H1 (cell line): ENCODE measurements at places on chromosomes 3 and 15. TPM values are rescaled to one million over a fixed set of nuclear protein-coding genes. Genes with fewer than 3 reads are reported as not detected.

DNA sequence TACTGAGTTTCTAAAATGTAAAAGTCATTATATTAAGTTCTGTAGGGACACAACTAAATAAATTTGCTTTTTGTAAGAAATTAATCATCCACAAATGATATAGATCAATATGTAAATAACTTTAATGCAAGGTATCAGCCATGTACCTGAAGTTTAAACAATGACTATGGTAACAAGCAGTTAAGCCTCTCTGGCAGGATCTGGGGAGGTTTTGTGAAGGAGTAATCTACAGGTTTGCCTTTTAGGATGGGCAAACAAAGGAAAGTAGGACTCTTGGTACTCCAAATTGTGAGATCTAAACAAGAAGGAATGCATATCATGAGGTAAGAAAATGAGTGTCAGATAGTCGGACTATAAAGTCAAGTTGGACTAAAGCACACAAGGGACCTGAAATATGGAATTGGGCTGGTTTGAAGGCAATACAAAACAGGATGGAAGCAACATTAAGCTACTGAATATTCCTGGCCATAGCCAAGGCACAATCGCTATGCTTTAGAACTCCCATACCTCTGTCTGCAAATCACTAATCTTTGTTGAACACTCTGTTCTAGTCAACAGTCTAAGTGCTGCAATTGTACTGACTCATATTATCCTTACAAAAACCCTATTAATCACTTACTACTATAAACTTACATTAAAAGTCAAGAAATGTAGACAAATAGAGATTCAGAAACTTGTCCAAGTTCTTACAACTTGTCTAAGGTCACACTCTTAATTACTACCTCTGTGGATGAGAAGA is 412.8 kb downstream of the DIPK2A start:
- H3K4me1 ChIP-seq = peaks cover 6% of the 10 kb centered on the region; the same call in 1 of the 2 replicates
- no peaks in the 10 kb centered on the region for H3K27me3 ChIP-seq
- DNase-seq = no peak

C2CD4A gene
- total RNA-seq = not detected in 2 replicates

GRCh38 chr3:148889828-148890227 is 24.7 kb downstream of the CPA3 start:
- no peak overlapping the region for H3K27ac ChIP-seq
- no peaks in the 10 kb centered on the region for H3K4me1 ChIP-seq
- DNase-seq = no peak
- H3K27me3 ChIP-seq = no peaks in the 10 kb centered on the region
- H3K4me3 ChIP-seq = no peak overlapping the region

- no peak for DNase-seq
- H3K4me3 ChIP-seq = no peak overlapping the region
- H3K27me3 ChIP-seq = no peaks in the 10 kb centered on the region
- no peak overlapping the region for H3K27ac ChIP-seq
- no peaks in the 10 kb centered on the region for H3K4me1 ChIP-seq
These were observed 436.6 kb upstream of the GBE1 start for GRCh38 chr3:82198009-82198408.

DNA sequence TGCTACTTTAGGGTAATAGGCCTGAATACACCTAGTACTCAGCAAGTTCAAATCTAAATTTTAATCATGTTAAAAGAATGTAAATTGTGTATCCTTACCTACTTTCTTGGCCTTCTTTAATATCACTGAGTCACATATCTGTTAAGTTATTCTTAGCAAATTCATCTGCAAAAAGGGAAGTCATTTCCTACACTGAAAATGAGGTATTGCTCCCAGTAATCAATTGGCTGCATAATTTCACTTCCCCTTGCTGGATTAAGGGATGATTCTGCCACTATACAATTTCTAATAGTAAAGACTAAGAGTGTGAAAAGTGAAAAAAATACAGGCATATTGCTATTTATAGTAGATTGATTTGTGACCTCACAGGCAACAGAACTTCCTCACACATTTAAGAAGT is 47.8 kb downstream of the CCDC54 start:
- no peaks in the 10 kb centered on the region for H3K27me3 ChIP-seq
- DNase-seq = no peak
- H3K4me1 ChIP-seq = no peaks in the 10 kb centered on the region
- H3K36me3 ChIP-seq = no peaks in the 10 kb centered on the region
- no peak overlapping the region for H3K27ac ChIP-seq

DNA sequence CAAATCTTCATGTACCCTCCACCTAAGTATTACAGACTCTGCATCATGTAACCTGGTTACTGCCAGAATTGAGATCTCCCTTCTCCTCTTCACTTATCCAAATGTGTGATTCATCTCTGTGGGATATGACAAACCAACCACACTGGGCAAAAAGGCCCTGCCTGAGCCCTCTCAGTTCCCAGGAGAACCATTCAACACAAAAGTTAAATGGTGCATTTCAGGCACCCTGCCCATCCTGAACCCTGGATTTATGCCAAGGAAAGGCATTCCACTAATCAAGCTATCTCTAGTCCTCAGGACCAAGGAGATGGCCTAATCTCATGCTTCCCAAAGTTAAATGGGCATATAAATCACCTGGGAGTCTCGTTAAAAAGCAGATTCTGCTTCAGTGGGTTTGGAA is 108.5 kb downstream of the TNIK start:
- no peaks in the 10 kb centered on the region for H3K4me1 ChIP-seq
- no peak overlapping the region for H3K4me3 ChIP-seq
- H3K36me3 ChIP-seq = no peaks in the 10 kb centered on the region
- no peak for DNase-seq
- H3K27ac ChIP-seq = no peak overlapping the region

ITPKA gene
- 0.67 and 0.99 TPM in 2 replicates for total RNA-seq

GRCh38 chr3:114427285-114428043 is 133.6 kb downstream of the TIGIT start:
- H3K27me3 ChIP-seq = no peaks in the 10 kb centered on the region
- H3K27ac ChIP-seq = no peak overlapping the region

GRCh38 chr3:68009900-68010299 is 355.5 kb upstream of the SUCLG2 start:
- H3K36me3 ChIP-seq = no peaks in the 10 kb centered on the region
- no peaks in the 10 kb centered on the region; the same call in 1 of the 2 replicates for H3K27me3 ChIP-seq
- DNase-seq = no peak
- H3K4me3 ChIP-seq = no peak overlapping the region
- peaks cover 6% of the 10 kb centered on the region for H3K4me1 ChIP-seq

GRCh38 chr3:130671545-130672312 is 74.9 kb downstream of the PIK3R4 start:
- no peak overlapping the region for H3K27ac ChIP-seq
- DNase-seq = no peak
- 0 out of 2 replicates have a peak, but pooled peaks cover 2% of the 10 kb centered on the region for H3K36me3 ChIP-seq
- H3K4me3 ChIP-seq = no peak overlapping the region
- no peaks in the 10 kb centered on the region for H3K4me1 ChIP-seq
- H3K27me3 ChIP-seq = no peaks in the 10 kb centered on the region

GRCh38 chr3:33372218-33373081 is 67.8 kb downstream of the UBP1 start:
- no peaks in the 10 kb centered on the region for H3K27me3 ChIP-seq
- H3K4me3 ChIP-seq = no peak overlapping the region
- H3K27ac ChIP-seq = no peak overlapping the region

DNA sequence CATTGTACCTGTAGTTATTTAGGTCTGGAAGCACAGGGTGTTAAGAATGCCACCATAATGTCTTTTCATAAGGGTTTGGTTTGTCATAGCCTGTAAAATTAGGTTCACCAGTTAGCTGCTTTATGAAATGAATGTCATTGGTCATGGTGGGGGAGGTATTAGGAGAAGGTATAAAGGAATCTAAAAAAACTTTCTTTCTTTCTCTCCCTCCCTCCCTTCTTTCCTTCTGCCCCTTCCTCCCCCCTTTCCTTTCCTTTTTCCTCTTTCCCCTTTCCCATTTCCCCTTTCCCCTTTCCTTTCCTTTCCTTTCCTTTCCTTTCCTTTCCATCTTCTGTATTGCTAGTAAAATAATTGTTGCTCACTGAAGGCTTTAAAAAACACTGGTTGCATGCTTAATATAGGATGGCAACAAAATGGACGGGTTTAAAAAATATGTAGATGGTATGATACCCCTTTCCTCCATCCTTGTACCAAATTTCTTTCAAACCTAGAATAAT is 9.6 kb downstream of the ATP2C1 start:
- H3K36me3 ChIP-seq = no peaks in the 10 kb centered on the region
- H3K4me3 ChIP-seq = no peak overlapping the region
- H3K27ac ChIP-seq = no peak overlapping the region
- H3K4me1 ChIP-seq = 0 out of 2 replicates have a peak, but pooled peaks cover 1% of the 10 kb centered on the region
- no peak for DNase-seq

DNA sequence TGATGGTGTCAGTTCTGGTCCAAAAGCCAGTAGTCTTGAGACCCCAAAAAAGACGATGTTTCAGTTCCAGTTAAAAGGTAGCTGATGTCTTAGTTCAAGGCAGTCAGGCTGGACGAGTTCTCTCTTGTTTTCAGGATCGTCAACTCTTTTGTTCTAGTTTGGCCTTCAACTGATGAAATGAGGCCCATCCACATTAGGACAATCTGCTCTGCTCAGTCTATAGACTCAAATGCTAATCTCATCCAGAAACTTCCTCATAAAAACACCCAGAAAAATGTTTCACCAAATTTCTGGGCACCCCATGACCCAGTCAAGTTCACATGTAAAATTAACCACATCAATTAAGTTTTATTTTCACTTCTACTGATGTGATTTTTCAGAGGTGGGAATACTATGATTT is 74.0 kb downstream of the MOBP start:
- H3K27ac ChIP-seq = no peak overlapping the region
- no peaks in the 10 kb centered on the region for H3K36me3 ChIP-seq
- H3K4me1 ChIP-seq = no peaks in the 10 kb centered on the region
- H3K4me3 ChIP-seq = no peak overlapping the region

LRRIQ4 gene
- total RNA-seq = not detected in 2 replicates

- no peaks in the 10 kb centered on the region for H3K36me3 ChIP-seq
- H3K27me3 ChIP-seq = no peaks in the 10 kb centered on the region
- no peak overlapping the region for H3K27ac ChIP-seq
- no peak overlapping the region for H3K4me3 ChIP-seq
These were observed 40.8 kb upstream of the TFRC start for GRCh38 chr3:196122688-196123046.

DNA sequence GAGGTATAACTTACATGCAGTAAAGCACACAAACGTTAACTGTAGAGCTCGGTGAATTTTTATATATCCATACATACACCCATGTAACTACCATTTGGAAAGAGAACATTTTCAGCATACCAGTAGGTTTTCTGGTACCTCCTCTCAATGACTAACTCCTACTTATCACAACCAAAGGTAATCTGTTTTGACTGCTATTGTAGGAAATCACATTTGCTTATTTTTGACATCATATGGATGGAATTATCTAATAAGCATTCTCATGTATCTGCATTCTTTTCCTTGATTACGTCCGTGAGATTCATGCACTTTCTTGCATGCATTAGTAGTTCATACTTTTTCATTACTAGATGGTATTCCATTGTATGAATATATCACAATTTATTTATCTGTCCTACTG is 76.8 kb downstream of the CSNK1G1 start:
- no peak overlapping the region for H3K4me3 ChIP-seq
- no peak for DNase-seq
- no peak overlapping the region for H3K27ac ChIP-seq
- no peaks in the 10 kb centered on the region for H3K27me3 ChIP-seq
- H3K36me3 ChIP-seq = no peaks in the 10 kb centered on the region

- no peak overlapping the region for H3K4me3 ChIP-seq
- no peaks in the 10 kb centered on the region for H3K36me3 ChIP-seq
- DNase-seq = no peak
- no peaks in the 10 kb centered on the region for H3K27me3 ChIP-seq
- peaks cover 7% of the 10 kb centered on the region for H3K4me1 ChIP-seq
These were observed 256.4 kb upstream of the SOX2 start for GRCh38 chr3:181455276-181455675.

DNA sequence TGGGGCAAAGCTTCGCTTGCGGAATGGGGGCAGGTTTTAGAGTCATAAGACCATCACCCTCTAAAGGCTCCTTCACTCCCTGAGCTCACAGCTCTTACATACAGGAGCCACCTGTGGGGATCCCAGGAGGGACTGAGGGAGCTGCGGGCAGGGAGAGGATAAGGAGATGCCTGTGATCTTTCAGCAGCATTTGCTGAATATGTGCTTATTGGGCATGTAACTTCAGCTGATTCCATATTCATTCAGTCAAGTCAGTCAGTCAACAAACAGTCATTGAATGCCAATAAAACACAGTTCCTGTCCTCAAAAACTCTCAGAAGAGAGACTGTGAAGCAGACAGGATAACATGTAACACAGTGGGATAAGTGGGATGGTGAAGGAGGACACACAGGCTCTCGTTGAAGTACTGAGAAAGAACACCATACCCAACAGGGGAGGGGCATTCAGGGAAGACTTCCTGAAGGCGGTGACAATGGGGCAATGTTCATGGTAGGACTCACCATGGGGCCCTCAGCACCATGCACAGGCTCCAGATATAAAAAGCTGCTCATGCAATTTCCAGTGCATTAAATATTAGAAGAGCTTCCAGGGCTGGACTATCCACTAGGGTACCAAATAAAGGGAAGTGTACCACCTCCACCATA is 240.9 kb downstream of the UACA start:
- DNase-seq = no peak
- H3K27me3 ChIP-seq = no peaks in the 10 kb centered on the region
- no peaks in the 10 kb centered on the region for H3K36me3 ChIP-seq
- peaks cover 6% of the 10 kb centered on the region; the same call in 1 of the 2 replicates for H3K4me1 ChIP-seq

- peaks cover 5% of the 10 kb centered on the region; the same call in 1 of the 2 replicates for H3K4me1 ChIP-seq
- H3K27ac ChIP-seq = no peak within 1 kb of the TSS
- DNase-seq = peak; percentile 15
- peaks cover 17% of the 10 kb centered on the region for H3K27me3 ChIP-seq
- H3K36me3 ChIP-seq = no peaks in the 10 kb centered on the region
- peak within 1 kb of the TSS; percentile 48 for H3K4me3 ChIP-seq
These were observed at the start of gene SUSD5 for GRCh38 chr3:33218446-33219174. Gene SUSD5 (minus strand): TSS chr3:33218810. CDS start chr3:33218797, 13 bp downstream.

GRCh38 chr3:32257042-32257441 is 18.6 kb downstream of the CMTM8 start:
- no peak for DNase-seq
- H3K4me1 ChIP-seq = no peaks in the 10 kb centered on the region
- no peaks in the 10 kb centered on the region for H3K36me3 ChIP-seq
- no peak overlapping the region for H3K4me3 ChIP-seq
- H3K27ac ChIP-seq = no peak overlapping the region
- no peaks in the 10 kb centered on the region for H3K27me3 ChIP-seq

- H3K27me3 ChIP-seq = no peaks in the 10 kb centered on the region
- H3K4me1 ChIP-seq = peaks cover 2% of the 10 kb centered on the region; the same call in 1 of the 2 replicates
- no peak overlapping the region for H3K27ac ChIP-seq
- no peaks in the 10 kb centered on the region for H3K36me3 ChIP-seq
- DNase-seq = no peak
These were observed 707.8 kb downstream of the TUSC7 start for GRCh38 chr3:117417411-117417810.

DNA sequence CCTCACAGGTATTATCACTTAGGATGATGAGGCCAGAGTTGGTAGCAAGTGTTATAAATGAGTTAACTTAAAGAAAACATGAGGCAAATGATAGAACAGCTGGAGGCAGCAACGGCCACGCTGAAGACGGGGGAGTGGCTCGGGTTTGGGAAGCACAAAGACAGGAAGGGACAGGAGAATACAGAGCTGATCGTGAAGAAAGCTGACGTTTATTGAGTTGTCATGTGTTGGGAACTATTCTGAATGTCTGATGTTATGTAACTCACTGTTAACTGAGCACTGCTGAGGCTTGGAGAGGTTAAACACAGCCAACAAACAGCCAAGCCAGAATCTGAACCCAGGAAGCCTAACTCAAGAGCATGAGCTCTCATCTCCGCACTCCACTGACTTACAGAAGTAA is 42.3 kb downstream of the FGD5 start:
- H3K4me1 ChIP-seq = peaks cover 13% of the 10 kb centered on the region
- no peak for DNase-seq
- no peaks in the 10 kb centered on the region for H3K27me3 ChIP-seq
- H3K27ac ChIP-seq = no peak overlapping the region
- H3K36me3 ChIP-seq = no peaks in the 10 kb centered on the region

EPHA6 gene
- 2.8 and 3.2 TPM in 2 replicates for total RNA-seq

CHP1 gene
- total RNA-seq = 83.3 and 89.0 TPM in 2 replicates
